ENCODE measurements at places on chromosomes 4 and X.

GRCh38 chr4:84958434-84958833, 8.1 kb downstream of the WDFY3 start:
- no peak for DNase-seq

GRCh38 chr4:39822662-39823061, 124.7 kb downstream of the UBE2K start:
- DNase-seq = no peak

DNA sequence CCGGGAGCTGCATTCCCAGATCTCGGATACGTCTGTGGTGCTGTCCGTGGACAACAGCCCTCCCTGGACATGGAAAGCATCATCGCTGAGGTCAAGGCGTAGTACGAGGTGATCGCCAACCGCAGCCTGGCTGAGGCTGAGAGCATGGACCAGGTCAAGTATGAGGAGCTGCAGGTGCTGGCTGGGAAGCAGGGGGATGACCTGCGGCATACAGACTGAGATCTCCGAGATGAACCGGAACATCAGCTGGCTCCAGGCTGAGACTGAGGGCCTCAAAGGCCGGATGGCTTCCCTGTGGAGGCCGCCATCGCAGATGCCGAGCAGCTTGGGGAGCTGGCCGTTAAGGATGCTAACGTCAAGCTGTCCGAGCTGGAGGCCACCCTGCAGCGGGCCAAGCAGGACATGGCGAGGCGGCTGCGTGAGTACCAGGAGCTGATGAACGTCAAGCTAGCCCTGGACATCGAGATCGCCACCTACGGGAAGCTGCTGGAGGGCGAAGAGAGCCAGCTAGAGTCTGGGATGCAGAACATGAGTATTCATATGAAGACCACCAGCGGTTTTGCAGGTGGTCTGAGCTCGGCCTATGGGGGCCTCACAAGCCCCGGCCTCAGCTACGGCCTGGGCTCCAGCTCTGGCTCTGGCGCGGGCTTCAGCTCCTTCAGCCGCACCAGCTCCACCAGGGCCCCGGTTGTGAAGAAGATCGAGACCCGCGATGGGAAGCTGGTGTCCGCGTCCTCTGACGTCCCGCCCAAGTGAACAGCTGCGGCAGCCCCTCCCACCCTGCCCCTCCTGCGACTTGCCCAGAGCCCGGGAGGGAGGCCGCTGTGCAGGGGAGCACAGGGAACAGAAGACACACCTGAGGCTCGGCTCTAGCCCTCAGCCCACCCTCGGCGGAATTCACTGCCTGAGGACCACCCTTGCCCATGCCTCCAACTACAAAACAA, 29.4 kb upstream of the GABRA3 start:
- no peak for DNase-seq

- DNase-seq = peak; percentile 0
These were observed 18.7 kb upstream of the TMEM192 start for GRCh38 chr4:165131247-165131832.

DNA sequence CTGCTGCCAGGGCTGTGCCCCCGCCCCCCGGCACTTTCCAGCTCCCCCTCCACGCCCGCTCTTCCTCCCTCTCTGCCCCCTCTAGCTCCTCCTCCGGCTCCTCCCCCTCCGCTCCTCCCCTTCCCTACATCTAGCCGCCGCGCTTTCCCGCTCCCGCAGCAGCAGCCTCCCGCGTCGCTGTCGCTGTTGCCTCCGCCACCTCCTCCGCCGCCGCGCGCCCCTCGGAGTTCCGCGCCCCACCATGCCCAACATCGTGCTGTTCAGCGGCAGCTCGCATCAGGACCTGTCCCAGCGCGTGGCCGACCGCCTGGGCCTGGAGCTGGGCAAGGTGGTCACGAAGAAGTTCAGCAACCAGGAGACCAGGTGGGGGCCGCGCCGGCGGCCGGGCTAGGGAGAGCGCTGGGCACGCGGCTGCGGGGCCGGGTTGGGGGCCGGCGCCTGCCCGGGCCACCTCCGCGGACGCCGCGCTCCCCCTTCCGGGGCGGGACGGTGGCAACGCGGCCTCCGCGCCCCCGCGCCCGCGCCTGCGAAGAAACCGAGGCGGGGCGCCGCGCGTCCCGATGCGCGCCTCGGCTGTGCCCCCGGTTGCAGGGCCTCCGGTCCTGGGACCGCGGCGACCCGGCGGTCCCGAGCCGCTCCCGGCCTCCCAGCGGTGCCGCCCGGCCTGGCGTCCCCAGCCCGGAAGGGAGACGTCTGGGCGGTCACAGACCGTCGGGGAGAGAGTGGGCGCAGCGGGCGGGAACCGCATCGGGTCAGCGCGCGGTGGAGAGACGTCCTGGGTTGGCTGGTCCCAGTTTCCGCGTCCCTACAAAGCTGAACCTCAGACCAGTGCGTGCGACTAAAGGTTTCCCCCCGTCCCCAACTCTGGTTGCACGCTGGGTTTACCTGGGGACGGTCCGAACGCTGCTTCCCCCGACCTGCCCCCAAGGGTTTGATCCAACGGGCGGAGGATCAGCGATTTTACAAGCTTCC, at the start of gene PRPS2:
Gene PRPS2 (plus strand): TSS at position 156 of the 972 bp plus-strand sequence. CDS start 86 bp downstream, at position 242.
- DNase-seq = no peak

DNA sequence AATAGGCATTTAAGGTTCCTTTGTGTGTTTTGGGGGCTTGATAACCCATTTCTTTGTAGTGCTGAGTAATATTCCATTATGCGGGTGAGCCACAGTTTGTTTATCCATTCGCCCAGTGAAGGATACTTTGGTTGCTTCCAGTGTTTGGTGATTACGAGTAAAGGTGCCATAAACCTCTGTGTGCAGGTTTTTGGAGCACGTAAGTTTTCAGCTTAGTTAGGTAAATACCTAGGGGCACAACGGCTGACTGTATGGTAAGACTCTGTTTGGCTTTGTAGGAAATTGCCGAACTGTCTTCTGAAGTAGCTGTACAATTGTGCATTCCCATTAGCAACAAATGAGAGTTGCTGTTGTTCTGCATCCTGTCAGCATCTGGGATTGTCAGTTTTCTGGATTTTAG, 3.8 kb upstream of the TBL1X start:
- DNase-seq = no peak

GRCh38 chr4:71520850-71521249, 182.0 kb downstream of the SLC4A4 start:
- DNase-seq = no peak

- DNase-seq = no peak
These were observed 118.2 kb downstream of the PPP3CA start for GRCh38 chr4:101229116-101229515.

GRCh38 chr4:75679876-75680575, 6.8 kb upstream of the G3BP2 start:
- DNase-seq = no peak

- no peak for DNase-seq
These were observed 181.7 kb downstream of the MAML3 start for GRCh38 chr4:139972305-139972704.

- no peak for DNase-seq
These were observed 292.0 kb downstream of the CCSER1 start for GRCh38 chr4:90419124-90419711.

- DNase-seq = no peak
These were observed 114.9 kb downstream of the ZNF827 start for GRCh38 chr4:145823743-145824142.

GRCh38 chr4:51943221-51943620, 76.9 kb downstream of the LRRC66 start:
- DNase-seq = no peak

DNA sequence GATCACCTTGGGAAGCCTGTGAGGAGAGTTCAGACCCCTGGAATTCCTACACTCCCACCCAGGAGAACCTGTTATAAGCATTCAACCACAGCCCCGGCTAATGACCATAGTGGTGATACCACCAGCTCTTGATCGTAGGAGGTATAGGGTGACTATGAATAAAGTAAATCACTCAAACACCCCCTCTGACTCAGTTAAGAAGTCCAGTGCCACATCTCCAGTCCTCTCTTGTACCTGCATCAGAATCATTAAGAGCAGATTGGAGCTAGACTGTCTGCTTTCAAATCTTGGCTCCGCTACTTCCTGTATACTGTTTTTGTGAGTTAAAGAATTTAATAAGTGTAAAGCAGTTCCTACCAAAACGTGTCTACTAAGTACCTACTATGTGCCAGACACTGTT, 565.1 kb upstream of the DIPK2B start:
- no peak for DNase-seq

GRCh38 chrX:103629318-103630170, 769 bp downstream of the TCEAL1 start:
- peak; percentile 27 for DNase-seq

DNA sequence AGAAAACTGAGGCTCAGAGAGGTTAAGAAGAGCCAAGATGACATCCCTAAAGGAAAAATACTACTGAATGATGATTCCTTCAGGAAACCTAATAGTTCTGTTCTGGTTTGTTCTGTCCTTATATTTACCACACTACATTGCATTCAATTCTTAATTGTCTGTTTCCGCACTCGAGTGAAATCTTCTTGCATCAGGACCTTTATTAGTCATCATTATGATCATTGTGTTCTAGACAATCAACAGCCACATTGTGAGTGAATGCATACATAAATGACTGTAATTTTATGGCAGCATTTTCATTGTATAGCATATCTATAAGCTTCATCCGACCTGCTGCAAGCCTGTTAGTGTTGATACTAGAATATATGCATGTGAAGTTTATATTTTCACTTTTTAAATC, 156.7 kb upstream of the FAM241A start:
- DNase-seq = no peak

DNA sequence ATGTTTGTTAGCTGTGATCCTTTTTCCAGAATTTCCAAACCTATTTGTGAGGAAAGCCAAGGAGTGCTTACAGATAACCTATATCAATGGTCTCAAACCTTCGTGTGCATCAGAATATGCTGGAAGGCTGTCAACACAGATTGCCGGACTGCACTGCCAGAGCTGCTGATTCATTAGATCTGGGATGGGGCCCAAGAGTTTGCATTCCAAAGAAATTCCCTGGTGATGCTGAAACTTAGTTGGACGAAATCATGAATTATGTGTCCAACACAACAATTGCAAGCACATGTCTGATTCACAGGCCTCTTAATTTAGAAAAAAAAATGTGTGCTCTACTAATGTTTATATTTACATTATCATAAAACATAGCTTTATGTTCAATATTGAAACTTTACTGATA, 544.0 kb upstream of the AMOT start:
- DNase-seq = no peak

GRCh38 chrX:111503485-111503993, 7.9 kb upstream of the SERTM2 start:
- DNase-seq = no peak

Data from NCI-H187 (cell line).